ENCODE measurements at places on chromosomes 4 and X.
A peak's percentile ranks its signal among the peaks of the same experiment; 100 is the strongest.

GRCh38 chr4:151169900-151170299, 70.5 kb downstream of the RPS3A start:
- no peak for DNase-seq

DNA sequence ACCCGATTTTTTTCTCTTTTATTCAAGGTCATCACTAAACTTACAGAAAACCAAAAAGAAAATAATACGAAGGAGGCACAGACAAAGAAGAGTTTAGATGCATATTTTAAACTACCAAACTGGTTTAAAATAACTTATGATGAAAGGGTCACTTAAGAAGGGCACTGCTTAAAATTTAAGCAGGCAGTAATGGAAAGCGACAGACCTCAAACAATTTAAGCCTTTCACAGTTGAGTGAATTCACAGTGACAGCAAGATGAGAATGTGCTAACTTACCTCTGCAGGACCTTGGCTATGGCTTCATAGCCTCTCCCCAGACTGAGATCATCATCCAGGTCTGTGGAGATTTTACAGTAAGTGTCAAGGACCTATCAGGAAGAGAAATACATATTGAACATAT, 112.1 kb downstream of the TTC29 start:
- DNase-seq: no peak

GRCh38 chr4:40176602-40177001, 20.2 kb upstream of the RHOH start:
- DNase-seq: peak; percentile 63

GRCh38 chrX:133389975-133390374, 25.3 kb downstream of the GPC4 start:
- no peak for DNase-seq

DNA sequence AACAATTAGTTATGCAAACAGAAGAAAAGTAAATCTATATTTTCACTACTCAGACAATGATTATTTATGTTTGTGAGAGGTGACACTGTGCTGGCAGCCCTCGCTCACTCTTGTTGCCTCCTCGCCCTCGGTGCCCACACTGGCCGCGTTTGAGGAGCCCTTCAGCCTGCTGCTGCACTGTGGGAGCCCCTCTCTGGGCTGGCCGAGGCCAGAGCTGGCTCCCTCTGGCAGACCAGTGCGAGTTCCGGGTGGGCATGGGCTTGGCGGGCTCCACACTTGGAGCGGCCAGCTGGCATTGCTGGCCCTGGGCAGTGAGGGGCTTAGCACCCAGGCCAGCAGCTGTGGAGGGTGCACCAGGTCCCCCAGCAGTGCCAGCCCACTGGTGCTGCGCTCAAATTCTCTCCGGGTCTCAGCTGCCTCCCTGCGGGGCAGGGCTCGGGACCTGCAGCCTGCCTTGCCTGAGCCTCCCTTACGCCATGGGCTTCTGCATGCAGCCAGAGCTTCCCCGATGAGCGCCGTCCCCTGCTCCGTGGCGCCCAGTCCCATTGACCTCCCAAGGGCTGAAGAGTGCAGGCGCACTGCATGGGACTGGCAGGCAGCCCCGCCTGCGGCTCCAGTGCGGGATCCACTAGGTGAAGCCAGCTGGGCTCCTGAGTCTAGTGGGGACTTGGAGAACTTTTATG, 902.6 kb downstream of the PDHA2 start:
- no peak for DNase-seq

GRCh38 chr4:119648398-119648797, 19.8 kb upstream of the PDE5A start:
- DNase-seq: no peak

DNA sequence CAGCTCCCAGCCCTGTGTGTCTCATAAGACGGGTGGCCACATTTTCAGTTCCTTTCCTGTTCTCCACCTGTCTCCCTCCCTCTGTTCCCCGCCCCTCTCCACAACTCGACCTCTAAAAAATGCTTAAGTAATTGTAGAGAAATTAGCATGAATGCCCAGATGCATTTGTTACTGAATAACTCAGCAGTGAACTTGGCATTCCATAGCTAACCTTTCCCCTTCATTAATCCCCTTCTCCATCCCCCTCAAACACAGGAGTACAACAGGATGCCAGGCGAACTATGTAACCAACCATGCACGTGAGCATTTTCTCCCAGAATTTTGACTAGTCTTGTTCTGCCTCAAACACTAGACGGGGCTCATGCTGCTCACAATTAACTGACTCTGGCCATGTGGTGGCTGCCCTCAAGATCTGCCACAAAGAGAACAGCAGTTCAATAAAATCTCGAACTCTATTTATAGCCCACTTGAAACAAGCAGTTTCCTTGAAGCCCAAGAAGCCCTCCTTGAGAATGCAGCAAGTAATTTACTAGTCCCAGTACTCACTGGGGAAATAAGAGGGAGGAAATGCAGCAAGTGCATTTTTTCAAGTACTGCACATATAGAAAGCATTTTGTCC, 351.2 kb downstream of the ARHGAP24 start:
- peak; percentile 71 for DNase-seq

DNA sequence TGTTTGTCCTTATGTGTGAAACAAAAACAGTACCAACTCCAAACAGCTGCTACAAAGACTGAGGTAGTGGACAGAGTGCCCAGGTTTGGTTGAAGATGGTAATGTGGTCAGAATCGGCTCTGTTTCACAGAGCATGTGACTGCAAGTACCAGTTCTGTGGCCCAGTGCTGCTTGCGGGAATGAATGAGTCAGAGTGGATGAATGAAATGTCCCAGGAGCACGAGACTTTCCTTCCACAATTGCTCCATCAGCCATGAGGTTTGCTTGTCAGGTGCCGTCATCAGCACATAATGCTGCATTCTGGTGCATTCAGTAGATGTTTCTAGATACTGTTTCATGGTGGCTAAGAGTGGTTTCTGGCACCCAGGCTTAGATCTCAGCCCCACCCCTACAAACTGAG, 84.2 kb downstream of the GPR143 start:
- no peak for DNase-seq

DNA sequence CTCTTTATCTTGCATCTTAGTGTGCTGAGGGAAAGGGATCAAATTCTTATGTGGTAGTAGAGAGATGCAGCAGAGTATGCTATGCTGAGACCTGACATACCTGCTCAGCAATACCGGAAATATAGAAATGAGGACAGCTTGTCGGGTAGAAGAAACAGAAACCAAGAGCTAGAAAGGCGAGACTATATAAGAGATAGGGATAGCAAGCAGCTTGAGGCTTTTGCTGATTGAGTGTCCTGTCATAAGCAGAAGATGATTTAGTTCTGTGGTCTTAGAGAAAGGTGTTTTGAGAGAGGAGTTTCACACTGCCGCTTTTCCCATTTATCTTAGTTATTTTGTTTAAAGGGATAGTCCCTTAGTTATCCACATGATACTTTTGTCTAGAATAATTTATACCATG, 31.7 kb downstream of the USP9X start:
- DNase-seq: peak; percentile 19

DNA sequence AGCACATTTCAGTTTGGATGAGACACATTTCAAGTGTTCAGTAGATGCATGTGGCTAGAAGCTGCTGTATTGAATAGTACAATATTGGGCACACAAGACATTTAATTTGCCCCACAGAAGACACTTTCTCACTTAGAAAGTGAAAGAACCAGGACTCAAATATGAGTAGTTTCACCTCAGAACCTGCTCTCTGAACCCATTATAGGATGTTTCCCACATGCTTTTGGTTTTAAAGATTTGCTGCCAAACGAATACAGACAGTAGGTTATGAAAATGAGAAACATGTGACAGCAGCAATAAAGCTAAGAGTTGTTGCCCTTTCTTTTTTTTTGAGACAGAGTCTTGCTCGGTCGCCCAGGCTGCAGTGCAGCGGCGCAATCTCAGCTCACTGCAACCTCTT, 32.3 kb downstream of the C4orf54 start:
- no peak for DNase-seq

GRCh38 chrX:2427147-2427546, 73.6 kb downstream of the DHRSX start:
- no peak for DNase-seq

DNA sequence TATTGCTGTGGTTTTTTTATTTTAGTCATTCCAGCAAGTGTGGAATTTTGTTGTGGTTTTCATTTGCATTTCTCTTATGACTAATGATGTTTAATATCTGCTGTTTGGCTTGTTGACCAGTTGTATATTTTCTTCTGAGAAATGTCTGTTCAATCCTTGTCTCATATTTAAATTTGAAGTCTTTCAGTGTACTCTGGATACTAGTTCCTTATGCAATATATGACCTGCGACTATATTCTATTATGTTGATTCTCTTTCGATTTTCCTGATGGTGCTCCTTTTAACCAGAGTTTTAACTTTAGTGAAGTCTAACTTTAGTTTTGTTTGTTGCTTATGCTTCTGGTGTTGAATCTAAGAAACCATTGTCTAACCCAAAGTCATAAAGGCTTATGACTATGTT, 1528.0 kb downstream of the TECRL start:
- no peak for DNase-seq

- DNase-seq: peak; percentile 15
Measured at GRCh38 chrX:149074398-149074797, 430.7 kb downstream of the IDS start.

- DNase-seq: peak; percentile 72
Measured at GRCh38 chr4:121252224-121252806, 88.2 kb upstream of the TNIP3 start.

- DNase-seq: peak; percentile 54
Measured at GRCh38 chr4:101954351-101954750, 163.8 kb downstream of the BANK1 start.

DNA sequence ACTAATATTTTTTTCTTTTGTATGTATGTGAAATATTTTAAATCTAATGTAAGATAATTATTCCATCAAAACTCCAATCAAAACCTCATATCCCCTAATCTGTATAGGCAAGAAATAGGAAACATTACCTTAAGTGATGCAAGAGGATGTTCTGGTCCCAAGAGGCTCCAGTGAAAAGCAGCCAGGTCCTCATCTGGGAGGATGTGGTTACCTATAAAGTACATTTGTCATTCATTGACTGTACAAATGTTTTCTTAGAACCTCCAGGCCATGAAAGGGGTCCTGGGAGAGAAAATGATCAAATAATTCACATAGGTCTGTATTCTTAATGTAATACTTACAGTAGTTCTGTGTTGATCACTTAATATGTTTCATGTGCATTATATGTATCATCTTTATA, 25.5 kb downstream of the FAM120C start:
- DNase-seq: no peak

GRCh38 chr4:89572224-89572858, 264.6 kb downstream of the SNCA start:
- DNase-seq: peak; percentile 98

DNA sequence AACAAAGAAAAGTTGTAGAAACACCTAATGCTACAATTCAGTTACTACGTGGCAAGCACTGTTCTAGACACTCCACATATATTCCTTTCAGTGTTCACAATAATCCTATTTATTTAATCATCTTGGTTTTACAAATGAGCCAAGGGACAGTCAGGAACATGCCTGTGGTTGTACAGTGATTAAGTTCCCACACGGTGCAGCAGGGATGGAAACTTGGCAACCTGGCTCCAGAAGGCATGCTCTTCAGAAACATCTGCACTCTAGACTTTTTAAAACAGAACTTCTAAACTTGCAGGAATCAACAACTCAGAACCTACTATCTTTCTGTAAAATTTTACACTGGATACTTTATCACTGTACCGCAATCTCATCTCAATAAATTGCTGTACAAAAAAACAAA, 32.1 kb downstream of the TAPT1 start:
- no peak for DNase-seq

DNA sequence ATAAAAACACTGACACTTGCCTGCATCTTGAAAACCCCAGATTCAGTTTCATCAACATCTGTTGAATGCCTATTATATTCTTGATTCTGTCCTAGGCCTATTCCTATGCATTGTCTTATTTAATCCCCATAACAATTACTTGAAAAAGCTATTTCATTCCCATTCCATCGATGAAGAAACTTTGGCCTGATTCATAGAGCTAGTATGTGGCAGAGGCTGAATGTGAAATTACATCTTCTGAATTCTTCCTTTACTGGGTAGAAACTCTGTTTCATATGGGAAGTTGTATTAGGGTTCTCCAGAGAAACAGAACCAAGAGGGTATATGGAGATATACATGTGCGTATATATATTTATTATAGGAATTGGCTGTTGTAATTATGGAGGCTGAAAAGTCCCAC, 35.0 kb upstream of the SLC4A4 start:
- DNase-seq: no peak

DNA sequence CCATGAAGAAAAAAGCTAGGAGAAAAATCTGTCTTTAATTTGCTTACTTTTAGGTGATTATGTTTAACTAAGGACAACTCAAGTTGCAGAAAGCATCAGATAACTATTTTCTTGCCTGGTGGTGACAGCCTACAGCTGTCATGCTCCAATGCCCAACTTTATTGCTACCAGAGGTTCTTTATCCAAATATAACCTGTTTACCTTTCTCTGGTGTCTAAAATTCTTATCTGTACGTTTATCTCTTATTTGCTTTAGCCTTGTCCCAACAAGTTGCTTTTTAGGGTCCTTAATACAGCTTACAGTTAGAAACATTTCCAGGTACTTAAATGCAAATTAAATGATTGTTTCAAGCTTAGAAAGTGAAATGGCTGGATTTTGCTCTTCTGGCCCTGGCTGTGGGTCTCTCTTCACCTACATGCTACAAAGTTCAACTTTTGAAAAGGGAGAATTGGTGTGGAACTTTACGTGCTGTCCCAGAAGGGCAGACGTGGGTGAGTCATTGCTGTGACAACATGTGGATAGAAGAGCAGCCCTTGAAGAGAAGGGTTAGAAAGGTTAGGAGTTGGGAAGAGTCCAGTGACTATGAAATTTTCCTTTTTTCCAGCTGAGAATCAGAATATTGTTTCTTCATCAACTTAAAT, 60.7 kb downstream of the HPGD start:
- peak; percentile 4 for DNase-seq

GRCh38 chrX:143633461-143634308, 2.2 kb downstream of the SLITRK4 start:
- peak; percentile 66 for DNase-seq

DNA sequence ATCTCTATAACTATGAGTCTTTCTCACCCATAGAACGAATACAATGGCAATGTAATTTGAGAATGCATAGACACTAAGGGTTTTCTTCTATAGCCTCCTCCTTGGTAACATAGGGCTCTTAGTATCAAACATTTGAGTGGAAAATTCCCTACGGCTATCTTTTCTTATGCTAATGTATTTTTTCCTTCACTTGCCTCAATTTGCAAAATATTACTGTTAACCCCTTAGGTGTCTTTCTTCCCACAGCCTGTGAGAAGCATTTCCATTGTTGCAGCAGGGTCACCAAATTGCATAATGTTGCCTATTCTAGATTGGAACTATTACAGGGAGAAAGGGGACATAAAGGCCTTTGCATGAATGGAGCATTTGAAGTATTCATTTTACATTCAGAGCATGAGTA, 140.5 kb upstream of the RAPGEF2 start:
- DNase-seq: peak; percentile 5

- DNase-seq: no peak
Measured at GRCh38 chr4:86818211-86818610, 31.0 kb downstream of the SLC10A6 start.

GRCh38 chr4:22634541-22635181, 58.1 kb upstream of the GBA3 start:
- DNase-seq: no peak

GRCh38 chr4:75327804-75328512, 186.2 kb downstream of the RCHY1 start:
- DNase-seq: no peak

GRCh38 chr4:109079731-109080130, 222.7 kb downstream of the COL25A1 start:
- DNase-seq: no peak
